ENCODE measurements at places on chromosomes 7 and 10.

- no peaks in the 10 kb centered on the region for H3K36me3 ChIP-seq
- no peaks in the 10 kb centered on the region for H3K27me3 ChIP-seq
- DNase-seq, result no peak
- no peaks in the 10 kb centered on the region for H3K4me1 ChIP-seq
- H3K27ac ChIP-seq, result no peak overlapping the region
- H3K4me3 ChIP-seq, result no peak overlapping the region
Observed at GRCh38 chr7:140155428-140155827, 21.4 kb downstream of the KDM7A start.

DNA sequence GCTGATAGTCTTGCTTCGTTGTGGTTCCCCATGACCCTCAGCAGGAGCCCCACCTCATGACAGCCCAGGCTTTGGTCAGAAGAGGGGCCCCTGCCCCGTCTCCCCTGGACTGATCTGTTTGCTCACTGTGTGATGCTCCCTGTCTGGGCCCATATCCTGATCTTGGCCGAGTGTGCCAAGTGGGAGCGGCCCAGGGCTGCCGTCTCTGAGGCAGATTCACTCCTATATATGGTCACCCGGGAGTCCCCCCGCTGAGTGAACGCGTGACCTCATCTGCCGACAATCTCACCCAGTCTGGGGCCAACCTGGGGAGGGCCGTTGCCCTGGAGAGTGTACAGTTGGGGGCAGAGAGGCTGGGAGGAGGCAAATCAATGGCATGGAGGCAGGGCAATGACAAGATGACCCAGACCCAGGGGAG is 34.5 kb downstream of the PPIF start:
- 0 out of 2 replicates have a peak, but pooled peaks cover 14% of the 10 kb centered on the region for H3K36me3 ChIP-seq
- peak overlapping the region; percentile 64 for H3K27ac ChIP-seq
- peaks cover 36% of the 10 kb centered on the region for H3K4me1 ChIP-seq
- no peaks in the 10 kb centered on the region for H3K27me3 ChIP-seq
- no peak overlapping the region for H3K4me3 ChIP-seq

DNA sequence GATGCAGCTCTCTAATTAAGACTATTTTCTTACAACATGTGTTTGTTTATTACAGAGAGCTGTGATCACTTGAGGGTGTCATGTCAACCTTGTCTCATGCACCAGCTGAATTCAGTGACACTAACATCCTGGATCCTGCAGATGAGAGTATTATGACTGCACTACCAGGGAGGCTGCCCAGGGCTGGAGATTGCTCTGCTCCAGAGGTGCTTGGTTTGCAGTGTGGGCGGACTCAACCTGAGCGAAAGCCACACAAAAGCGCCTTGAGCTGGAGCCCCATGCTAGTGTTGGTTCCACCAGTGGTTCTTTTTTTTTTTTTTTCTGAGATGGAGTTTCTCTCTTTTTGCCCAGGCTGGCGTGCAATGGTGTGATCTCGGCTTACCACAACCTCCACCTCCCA is 33.8 kb upstream of the ATXN7L1 start:
- no peak for DNase-seq
- no peak overlapping the region for H3K27ac ChIP-seq
- no peak overlapping the region for H3K4me3 ChIP-seq
- no peaks in the 10 kb centered on the region for H3K4me1 ChIP-seq
- H3K27me3 ChIP-seq, result no peaks in the 10 kb centered on the region
- H3K36me3 ChIP-seq, result no peaks in the 10 kb centered on the region

DNA sequence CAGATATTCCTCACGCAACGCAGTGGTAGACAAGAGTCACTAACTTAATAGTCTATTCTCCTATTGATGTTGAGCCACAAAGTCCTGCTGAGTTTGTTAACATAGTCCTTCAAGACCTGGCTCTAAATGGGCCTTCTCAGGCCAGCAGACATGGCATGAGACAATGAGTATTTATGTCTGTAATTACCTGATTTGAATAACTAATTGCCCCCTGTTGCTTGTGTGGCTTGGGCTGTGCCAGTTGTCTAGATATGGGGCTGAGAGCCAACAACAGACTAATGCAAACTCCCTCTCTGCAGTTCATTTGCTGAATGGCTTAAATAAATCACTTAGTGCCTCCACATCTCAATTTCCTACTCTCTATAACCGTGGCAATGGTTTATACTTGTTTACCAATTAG is 65.5 kb upstream of the VWC2 start:
- H3K27ac ChIP-seq, result no peak overlapping the region
- no peaks in the 10 kb centered on the region for H3K27me3 ChIP-seq
- no peaks in the 10 kb centered on the region for H3K4me1 ChIP-seq
- no peak for DNase-seq
- H3K4me3 ChIP-seq, result no peak overlapping the region

- H3K4me3 ChIP-seq, result no peak overlapping the region
- H3K27me3 ChIP-seq, result no peaks in the 10 kb centered on the region
- no peaks in the 10 kb centered on the region for H3K36me3 ChIP-seq
- peak; percentile 41 for DNase-seq
- peaks cover 17% of the 10 kb centered on the region for H3K4me1 ChIP-seq
Observed at GRCh38 chr7:66877577-66878300, 43.3 kb upstream of the TMEM248 start.

DNA sequence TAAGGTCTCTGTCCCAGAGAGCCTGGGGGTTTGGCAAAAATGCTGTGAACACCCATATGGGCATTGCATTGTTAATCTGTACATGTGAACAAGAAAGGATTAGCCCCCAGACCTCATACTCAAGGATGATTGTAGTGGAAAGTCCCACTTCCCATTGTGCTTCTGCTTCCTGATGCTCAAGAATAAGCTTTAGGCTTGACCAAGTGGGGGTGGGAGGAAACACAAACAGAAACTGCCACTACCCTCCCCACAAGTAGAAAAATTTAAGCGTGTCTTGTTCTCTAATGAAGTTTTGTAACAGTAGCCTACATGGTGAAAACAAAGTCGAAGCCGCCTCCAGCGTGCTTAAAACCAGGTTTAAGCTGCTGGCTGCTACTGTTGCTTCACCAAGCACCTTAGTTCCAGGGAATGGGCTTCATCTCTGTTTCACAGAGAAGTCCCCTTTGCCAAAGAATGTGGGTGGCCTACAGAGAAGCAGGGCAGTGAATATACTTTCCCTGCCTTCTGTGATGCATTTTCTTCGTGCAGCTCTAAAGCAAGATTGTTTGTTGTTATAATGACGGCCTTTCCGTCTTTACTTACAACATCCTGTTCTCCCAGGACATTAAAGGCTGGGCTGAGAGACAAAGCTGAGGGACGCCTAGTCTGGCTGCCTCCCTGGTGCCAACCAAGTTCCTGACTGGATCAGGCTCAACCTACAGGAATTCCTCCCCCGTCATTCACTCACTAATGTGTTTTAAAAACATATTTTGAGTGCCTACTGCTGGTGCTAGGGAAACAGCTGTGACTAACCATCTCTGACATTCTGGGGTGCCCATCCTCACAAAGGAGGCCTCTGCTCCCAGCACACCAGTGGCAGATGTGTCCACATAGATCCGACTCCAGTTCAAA is 32.1 kb upstream of the CCSER2 start:
- H3K36me3 ChIP-seq, result no peaks in the 10 kb centered on the region
- peaks cover 59% of the 10 kb centered on the region for H3K4me1 ChIP-seq
- H3K4me3 ChIP-seq, result no peak overlapping the region
- H3K27ac ChIP-seq, result peak overlapping the region; percentile 94

- peak overlapping the region; percentile 80 for H3K4me3 ChIP-seq
- no peak overlapping the region for H3K27ac ChIP-seq
- DNase-seq, result peak; percentile 35
- H3K36me3 ChIP-seq, result peaks cover 14% of the 10 kb centered on the region
- H3K4me1 ChIP-seq, result peaks cover 19% of the 10 kb centered on the region
Observed at GRCh38 chr7:17939211-17939605, 1.1 kb downstream of the SNX13 start.

- DNase-seq, result no peak
- peaks cover 2% of the 10 kb centered on the region for H3K4me1 ChIP-seq
- no peak overlapping the region for H3K27ac ChIP-seq
- H3K27me3 ChIP-seq, result no peaks in the 10 kb centered on the region
- no peak overlapping the region for H3K4me3 ChIP-seq
Observed at GRCh38 chr10:5951167-5951711, 26.1 kb downstream of the IL15RA start.

GRCh38 chr7:158576050-158576762 is 11.4 kb downstream of the PTPRN2 start:
- H3K4me1 ChIP-seq, result peaks cover 10% of the 10 kb centered on the region
- H3K36me3 ChIP-seq, result no peaks in the 10 kb centered on the region
- no peak overlapping the region for H3K27ac ChIP-seq
- DNase-seq, result no peak
- no peak overlapping the region for H3K4me3 ChIP-seq
- no peaks in the 10 kb centered on the region for H3K27me3 ChIP-seq

Measured in SJSA1 (cell line).